Stimulated activated CD8-positive, alpha-beta memory T cell treated with anti-CD3 and anti-CD28 coated beads, Interleukin-7, amount 100 ng/mL, for 24 hours (primary cell): ENCODE measurements at places on chromosomes 13 and 19.

- no peak for DNase-seq
Measured at GRCh38 chr19:8115805-8116396, 33.5 kb downstream of the FBN3 start.

GRCh38 chr19:17170538-17171297 lies 44.4 kb upstream of the USE1 start:
- DNase-seq = no peak

DNA sequence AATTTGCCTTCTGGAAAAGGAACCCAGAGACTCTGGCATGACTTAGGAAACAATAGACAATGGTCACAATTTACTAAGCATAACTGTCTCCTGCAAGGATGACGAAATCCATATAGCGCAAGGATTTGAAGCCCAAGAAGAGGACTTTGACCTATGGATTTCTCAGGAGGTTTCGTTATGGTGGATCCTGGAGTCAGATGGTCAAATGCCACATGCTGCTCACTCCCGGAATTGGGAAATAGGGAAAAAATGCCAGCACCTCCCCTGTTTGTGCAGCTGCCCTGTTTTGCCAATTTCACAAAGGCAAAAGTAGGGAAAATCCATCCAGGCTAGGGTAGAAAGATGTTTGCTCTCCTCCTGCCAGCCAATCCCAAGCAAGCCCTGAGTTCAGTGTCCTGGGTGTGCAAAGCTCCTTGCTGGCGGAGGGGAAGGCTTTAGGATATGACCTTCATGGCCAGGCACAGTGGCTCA lies 23.4 kb downstream of the RDH8 start:
- no peak for DNase-seq

DNA sequence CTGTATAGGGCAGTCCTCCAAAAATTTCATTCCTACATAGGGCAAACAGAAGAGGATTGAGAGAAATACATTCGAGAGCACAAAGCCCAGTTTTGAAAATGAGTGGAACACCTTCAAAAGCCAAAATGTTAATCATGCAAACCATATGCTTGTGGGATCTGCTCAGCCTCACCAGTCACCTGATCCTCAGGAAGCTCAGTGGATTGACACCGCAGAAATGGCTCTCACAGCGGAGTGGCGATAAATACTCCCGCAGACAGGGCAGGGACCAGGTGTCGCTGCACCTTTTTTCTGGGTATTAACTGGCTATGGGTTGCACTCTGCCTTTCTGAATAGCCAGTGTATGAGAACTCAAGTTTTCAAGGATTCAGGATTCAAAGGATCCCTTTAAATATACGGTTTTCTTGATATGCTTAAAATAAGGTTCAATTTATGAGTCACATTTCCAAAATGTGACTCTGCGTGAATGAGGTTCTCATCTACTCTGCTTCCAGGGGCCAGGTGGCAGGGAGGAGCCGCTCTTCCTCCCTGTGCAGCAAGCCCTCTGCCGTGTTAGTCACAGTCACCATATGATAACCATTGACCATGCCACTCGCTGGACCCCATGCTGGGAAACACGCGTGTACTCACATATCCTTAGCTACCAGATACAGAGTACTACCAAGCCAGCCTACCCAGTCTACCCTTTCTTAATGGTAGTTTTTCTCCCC lies 18.3 kb upstream of the DHRS12 start:
- no peak for DNase-seq

DNA sequence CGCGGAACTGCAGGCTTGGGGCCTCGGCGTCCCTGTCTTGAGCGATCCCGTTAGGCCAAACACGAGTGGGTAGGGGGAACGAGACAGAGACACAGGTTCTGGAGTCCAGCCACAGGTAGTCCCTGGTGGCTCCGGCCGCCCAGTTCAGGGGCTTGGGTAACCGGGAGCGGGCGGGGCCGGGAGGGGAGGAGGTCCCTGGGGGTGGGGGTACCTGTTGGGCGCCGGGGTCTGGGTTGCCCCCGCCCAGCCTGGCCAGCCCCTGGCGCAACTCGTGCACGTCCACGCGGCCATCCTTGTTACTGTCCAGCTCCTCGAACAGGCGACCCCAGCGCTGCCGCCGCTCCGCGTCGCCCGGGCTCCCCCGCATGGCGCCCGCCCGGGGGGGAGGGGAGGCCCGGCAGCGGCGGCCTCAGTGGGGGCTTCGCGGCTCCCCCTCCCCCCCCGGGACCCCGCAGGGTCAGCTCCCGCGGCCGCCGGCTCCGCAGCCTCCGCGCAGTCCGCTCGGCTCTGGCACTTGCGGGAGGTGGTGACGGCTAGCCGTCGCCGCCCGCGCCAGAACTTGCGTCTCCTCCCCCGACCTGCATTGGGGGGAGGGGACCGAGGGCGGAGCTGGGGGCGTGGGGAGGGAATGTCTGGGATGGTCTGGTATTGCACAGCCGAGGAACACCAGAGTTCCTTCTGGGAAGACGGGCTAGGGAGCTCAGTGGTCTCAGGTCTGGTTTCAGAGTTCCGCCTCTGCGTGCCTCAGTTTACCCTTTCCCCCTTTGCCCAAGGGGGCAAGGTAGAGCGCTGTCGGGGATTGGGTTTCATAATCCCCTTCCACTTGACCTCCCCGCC lies at the start of gene SLC25A23:
Gene SLC25A23, minus strand, starts transcription at position 531 of the 837 bp plus-strand sequence. Its CDS starts 164 bp downstream, at position 367.
- no peak for DNase-seq

- no peak for DNase-seq
Measured at GRCh38 chr13:69199664-69200063, 908.0 kb upstream of the ATXN8OS start.

- no peak for DNase-seq
Measured at GRCh38 chr13:42486711-42487198, 87.2 kb upstream of the TNFSF11 start.

GRCh38 chr13:55893540-55893939 lies 1247.2 kb upstream of the PRR20A start:
- no peak for DNase-seq

DNA sequence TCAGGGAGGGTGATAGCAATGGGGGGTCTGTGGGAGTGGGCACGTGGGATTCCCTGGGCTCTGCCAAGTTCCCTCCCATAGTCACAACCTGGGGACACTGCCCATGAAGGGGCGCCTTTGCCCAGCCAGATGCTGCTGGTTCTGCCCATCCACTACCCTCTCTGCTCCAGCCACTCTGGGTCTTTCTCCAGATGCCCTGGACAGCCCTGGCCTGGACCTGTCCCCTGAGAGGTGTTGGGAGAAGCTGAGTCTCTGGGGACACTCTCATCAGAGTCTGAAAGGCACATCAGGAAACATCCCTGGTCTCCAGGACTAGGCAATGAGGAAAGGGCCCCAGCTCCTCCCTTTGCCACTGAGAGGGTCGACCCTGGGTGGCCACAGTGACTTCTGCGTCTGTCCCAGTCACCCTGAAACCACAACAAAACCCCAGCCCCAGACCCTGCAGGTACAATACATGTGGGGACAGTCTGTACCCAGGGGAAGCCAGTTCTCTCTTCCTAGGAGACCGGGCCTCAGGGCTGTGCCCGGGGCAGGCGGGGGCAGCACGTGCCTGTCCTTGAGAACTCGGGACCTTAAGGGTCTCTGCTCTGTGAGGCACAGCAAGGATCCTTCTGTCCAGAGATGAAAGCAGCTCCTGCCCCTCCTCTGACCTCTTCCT lies 9.3 kb upstream of the CEACAM7 start:
- no peak for DNase-seq

GRCh38 chr13:30391956-30392680 lies 30.2 kb upstream of the UBE2L5 start:
- no peak for DNase-seq

GRCh38 chr19:45636902-45637301 lies 2.3 kb downstream of the EML2 start:
- no peak for DNase-seq

DNA sequence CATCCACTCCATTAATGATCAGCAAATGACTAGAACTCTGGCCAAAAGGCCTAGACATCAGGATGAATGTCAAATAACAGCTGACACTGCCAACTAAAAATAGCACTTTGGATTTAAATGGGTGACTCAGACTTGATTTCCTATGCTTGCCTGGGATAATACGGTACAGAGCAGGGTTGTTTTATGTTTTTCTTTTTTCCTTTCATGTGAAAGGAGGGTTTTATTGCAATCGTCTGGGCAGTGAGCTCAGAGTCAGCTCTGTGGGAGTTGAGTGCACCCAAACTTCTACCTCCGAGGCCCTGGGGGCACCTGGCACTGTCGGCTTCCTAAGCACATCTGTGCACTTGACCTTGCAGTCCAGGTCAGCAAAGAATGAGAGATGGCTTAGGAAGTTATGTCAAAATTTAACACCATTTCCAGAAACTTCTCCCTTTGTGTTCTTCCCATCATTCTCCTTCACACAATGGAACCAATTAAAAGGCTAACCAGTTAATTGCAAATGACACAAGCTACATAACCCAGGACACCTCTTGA lies 134.1 kb downstream of the LACC1 start:
- no peak for DNase-seq

DNA sequence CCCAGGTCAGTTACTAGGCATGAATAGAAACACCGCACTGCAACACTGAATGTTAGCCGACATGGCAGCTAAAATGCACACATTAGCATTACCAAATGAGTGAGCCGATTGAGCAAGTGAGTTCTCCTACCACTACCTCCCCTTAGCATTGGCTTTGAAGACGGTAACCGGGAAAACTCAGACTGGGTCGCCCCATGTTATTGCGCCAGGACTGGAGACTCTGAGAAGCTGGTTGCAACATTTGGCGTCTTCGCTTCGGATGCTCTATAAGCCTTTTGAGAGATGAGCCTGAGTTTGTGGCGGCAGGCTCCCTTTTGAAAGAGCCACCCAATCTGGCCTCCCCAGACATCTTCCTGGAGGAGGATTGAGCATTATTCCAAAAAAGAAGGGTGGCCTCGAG lies 68.5 kb upstream of the POMP start:
- no peak for DNase-seq

- DNase-seq = no peak
Measured at GRCh38 chr13:109671919-109672318, 114.5 kb downstream of the IRS2 start.

DNA sequence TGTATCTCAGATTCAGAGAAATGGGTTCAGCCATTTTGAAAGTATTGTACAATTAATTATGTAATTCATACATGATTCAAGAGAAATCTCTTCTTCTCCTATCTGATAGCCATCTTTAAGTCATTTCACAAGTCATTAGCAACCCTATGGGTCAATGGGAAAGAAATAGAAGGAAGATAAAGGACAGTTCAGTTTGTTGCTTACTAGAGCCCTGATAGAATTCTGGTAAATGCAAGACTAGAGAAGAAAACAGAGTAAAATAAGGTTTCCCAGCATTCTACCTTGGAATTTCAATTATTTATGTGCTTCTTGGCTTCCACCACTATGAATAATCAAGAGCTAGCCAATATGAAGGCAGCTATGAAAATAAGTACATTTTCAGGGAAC lies 117.7 kb downstream of the LHFPL6 start:
- DNase-seq = no peak

- DNase-seq = no peak
Measured at GRCh38 chr19:18204394-18205199, 755 bp upstream of the RAB3A start.

GRCh38 chr13:54627646-54628372 lies 1599.2 kb downstream of the OLFM4 start:
- no peak for DNase-seq

DNA sequence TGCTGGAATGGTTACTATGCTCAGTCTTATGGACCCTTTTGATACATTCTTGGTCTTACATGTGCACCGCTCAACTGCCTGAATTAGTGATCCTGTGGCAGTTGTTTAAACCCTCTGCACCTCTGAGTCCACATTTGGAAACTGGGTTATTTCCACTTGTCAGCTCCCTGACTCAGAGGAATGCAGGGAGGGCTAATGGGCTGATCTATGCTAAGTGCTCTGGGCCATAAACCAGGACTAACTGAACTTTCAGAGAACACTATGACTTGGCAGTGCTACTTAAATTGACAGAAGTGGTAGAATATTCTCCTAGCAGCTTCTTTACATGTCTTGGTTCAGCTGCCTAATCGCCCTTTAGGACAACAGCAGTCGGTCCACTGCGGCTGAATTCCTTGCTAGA lies 26.8 kb upstream of the MED4 start:
- DNase-seq = no peak

DNA sequence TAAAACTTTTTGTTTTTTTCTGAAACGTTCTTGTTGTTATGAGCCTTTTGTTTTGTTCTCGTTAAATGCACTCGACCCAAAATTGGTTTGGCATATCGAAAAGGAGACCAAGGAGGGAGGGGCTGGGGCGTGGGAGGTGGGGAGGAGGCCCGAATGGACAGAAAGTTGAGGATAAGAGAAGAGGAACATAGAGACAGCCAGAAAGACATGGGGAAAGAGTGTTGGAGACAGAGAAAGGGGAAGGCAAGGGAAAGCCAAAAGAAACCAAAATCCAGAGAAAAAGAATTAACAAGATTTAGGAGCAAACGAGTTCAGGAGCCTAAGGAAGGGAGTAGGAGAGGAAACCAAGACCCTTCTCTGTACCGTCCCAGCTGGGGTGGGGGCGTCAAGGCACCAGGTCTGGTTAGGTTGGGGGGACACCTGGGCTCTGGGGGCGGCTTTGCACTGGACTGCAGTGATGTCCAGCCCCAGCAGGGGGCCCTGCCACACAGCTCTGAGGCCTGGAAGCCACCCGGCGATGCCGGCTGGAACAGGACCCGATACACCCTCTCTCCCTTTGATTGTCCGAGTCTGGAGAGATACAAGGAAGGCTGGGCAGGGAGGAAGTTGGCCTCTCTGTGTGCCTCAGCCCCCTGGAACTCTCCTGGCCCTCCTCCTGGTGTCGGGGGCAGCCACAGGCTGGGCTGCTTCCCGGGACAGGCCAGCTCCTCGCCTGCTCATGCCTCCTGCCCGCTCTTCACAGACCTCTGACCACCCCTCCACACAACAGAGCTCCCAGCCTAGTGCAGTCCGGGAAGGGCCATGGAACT lies 11.6 kb upstream of the ASF1B start:
- peak; percentile 17 for DNase-seq

DNA sequence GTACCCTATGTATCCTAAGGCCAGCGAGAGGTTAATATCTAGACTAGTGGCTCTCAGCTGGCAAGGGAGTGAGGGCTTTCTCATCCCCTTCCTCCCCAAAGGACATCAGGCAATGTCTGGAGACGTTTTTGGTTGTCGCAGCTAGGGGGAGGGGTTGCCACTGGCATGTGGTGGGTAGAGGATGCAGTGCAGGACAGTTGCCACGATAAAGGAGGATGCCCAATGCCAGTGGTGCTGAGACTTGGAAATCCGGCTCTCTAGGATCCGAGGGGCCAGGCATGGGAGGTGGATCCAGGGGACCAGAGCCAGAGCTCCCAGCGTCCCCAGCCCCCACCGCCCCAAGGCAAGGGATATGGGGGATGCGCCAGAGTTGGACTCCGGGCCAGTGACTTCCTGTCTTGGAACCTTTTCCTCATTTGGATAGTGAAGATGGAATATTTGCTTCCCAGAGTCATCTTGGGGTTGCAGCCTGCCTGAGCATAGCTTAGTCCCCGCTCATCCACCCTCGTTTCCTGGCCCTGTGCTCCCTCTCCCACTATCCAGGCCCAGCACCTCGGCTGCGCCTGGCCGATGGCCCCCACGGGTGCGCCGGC lies 4.9 kb downstream of the SSC5D start:
- no peak for DNase-seq

DNA sequence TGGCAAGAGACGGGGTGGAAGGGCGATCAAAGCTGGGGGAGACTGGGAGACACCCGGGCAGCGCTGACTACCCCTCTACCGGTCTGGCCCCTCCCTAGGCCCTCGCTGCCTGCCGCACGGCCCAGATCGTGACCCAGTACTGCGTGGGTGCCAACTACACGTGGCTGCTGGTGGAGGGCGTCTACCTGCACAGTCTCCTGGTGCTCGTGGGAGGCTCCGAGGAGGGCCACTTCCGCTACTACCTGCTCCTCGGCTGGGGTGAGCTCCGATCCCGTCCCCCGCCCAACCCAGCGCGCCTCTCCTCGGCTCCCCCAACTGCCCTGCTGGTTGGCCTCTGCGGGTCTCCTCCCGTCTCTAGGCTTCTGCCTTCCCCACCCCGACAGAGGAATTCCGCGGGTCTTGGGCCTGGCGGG lies 8.8 kb downstream of the GIPR start:
- no peak for DNase-seq
